ENCODE measurements at places on chromosomes 4 and X.
A peak's percentile ranks its signal among the peaks of the same experiment; 100 is the strongest.

DNA sequence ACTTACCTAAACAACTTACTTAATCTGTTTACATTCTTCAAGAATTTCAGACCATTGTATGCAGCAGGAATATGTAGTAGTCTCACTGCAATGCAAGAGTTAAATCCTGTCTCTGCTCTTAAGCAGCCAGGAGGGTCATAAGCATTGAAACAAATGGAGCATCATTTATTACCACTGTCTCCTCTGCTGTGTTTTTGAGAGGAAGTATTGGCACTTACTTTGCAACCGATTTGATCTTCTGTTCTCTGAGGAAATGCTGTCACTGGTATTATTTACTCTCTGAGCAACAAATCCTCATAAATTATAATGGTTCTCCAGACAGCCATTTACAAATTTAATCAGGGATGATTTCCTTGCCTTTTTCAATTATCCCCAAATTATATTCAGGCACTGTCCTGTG is 1367.1 kb downstream of the STIM2 start:
- DNase-seq, result no peak

DNA sequence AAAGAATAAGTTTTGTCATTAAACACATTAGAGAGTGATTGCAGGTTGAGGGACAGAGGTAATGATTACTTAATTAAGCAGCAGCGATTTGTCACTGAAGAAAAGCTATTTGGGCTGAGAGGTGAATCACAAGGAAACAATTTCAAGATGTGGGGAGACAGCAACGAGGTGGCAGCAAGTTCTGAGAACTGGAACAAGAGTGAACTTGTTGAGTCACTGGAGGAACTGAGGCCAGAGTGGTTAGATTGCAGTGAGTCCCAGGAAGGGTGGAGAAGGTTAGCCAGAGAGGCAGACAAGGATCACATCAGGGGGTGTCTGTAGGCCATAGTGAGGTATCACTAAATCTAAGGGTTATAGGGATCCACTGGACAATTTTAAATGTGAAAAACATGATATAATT is 57.9 kb upstream of the TMPRSS11A start:
- no peak for DNase-seq

DNA sequence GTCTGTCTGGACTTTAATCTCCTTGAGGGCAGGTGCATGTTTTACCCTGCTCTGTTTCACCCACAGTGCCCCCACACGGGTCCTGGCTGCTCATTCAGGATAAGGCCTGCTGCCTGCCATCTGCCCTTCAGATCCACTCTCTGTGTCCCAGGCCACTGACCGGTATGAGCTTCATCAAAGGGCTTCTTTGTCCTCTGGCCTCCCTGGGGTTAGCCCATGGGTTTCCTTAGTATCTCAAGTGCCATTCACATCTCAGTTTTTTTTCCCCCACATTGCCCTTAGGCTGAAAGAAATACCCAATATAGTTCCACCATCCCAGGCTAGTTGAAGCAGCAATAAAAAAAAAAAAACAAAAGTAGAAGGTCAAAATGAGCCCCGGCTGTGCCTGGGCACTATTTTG is 9.3 kb downstream of the CD99L2 start:
- no peak for DNase-seq

- DNase-seq, result peak; percentile 73
Measured at GRCh38 chr4:10096201-10096977, 20.2 kb downstream of the WDR1 start.

DNA sequence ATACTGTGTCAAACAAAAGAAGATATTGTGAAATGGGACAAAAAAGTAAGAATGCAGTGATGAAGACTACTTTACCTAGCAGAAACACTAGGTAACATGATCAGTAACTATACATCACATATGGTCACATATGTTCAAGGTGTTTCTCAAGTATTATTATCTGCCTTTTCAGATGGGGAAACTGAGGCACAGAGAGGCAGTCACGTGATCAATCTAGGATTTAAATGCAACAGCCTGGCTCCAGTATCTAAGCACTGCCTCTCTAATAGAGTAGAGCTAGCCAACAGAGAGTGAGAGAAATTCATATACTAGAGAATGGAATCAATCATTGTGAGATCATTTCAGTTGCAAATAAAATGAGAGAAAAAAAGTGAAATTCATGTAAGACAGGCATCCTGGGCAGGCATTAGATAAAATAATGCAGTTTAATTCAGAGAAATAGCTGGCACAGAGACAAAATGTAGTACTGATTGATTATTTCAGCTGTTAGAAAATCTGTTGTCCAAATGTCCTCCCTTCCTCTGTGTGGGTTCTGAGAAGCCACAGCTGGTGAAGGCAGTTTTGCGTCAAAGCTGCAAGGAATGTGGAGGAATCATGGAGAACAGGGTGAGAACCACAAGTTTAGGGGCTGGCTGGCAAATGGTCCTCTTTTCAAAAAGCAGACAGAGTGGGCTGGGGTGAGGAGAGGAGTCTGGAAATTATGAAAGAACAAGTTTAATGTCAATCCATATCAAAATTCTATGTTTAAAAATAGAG is 26.0 kb downstream of the SMIM43 start:
- no peak for DNase-seq

GRCh38 chr4:165788686-165789463 is 84.2 kb upstream of the TLL1 start:
- DNase-seq, result no peak

GRCh38 chr4:15233626-15234025 is 194.2 kb upstream of the C1QTNF7 start:
- DNase-seq, result peak; percentile 20

- DNase-seq, result no peak
Measured at GRCh38 chr4:102819588-102820365, 7.6 kb downstream of the UBE2D3 start.

GRCh38 chr4:61201561-61201960 is 1.4 kb downstream of the ADGRL3 start:
- DNase-seq, result no peak

DNA sequence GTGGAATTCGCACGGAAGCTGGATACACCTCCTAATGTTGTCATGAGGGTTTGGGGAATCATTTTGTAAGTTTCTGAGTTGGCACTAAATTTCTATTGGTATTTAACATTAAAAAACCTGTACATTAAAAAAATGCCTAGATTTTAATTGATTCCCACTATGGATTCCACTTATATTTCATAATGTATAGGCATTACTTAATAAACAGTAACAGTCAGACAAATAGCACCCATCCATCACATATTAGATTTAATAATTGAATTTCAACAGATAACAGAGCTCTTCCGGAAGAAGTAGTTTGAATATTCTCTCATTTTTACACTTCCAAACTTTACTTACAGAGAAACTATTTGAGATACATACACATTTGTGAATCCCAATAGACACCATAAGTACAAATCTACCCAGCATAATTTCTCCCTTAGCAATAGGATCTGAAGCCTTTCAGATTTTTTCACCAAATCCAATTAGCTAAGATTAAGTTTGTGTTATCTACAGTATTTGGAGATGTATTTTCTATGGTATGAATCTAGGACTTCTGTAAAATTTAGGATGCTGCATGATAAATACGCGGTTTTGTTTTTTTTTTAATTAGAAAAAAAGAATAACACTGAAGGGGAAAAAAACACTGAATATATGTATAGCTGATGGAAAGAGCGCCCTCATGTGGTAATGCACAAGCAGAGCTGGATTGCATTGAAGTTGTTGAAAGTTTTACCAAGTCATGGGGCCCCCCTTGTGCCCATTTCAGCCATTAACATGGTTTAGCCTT is 12.2 kb upstream of the ODAM start:
- DNase-seq, result no peak

DNA sequence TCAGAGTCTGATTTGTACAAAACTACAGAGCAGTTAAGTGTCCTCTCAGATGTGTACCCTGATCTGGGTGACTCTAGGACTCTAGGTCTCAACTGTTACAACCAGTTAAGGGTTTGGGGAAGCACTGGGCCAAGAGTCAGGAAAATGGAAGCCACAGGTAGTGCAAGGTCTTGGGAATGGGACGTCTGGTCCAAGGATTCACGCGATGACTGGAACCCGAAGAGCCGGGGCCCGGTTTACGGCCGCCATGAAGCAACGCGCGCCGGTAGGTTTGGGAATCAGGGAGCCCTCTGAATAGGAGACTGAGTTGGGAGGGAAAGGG is 321 bp upstream of the HPRT1 start:
- no peak for DNase-seq

DNA sequence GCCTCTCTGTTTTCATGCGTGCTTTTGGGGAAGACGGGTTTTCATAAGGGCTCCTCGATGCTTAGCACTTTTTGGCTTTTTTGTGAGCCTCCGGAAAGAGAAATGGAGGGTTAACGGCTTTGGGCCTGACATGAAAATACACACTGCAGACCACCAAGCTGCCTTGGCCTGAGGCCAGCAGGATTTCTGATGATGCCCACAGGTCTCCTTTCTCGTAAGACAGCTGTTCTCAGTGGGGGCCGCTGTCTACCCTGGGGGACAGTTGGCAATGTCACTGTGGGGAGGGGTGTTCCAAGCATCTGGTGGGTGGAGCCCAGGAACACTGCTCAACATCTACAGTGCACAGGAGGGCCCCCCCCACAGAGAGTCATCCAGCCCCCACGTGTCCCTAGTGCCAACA is 29.4 kb upstream of the CLDN34 start:
- no peak for DNase-seq

DNA sequence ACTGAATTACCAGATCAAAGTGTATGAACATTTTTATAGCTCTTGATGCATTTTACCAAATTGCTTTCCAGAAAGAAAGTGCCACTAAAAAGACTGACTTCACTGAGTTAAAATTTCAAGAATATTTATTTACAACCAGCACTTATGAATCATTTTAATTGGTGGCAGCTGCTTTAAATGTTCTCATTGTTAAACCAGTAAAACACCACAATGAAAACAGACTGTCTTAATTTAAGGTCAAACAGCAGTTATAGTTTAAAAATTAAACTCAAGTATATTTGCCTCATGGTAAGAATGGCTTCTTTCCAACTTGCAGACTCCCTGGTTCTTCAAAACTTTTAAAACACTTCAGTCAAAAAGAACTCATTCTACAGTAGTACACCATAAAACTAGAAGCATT is 36.9 kb downstream of the AMMECR1 start:
- DNase-seq, result no peak

- DNase-seq, result no peak
Measured at GRCh38 chr4:88919056-88919455, 137.9 kb downstream of the FAM13A start.

DNA sequence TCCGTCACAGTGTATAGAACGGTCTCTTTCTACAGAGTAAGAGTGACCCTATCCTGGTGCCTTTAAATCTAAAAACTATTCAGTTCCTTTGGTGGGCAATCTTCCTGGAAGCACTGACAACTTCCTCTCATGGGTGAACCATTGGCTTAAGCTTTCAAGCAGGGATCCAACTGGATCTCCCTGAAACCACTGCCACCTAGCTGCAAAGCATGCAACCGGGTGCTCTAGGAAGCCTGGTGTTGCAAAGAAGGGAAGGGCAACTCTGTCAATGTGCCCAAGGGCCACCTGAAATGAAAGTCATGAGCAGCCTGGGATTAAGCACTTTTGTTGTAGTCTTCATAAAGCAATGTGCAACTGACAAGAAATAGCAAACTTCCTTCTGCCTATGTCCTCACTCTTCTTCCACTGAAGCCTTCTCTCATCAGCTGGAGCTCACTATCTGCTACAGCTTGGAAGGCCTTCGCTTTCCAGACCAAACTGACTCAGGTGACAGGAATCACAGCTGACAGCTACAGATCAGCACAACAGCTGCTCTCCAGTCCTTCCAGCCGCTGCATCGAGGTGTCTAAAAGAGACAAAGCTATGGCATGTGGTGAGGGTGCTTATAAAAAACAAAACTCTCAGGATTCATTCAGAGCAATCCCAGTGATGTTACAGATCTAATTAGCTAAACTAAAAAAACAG is 46.1 kb downstream of the SETD7 start:
- no peak for DNase-seq

DNA sequence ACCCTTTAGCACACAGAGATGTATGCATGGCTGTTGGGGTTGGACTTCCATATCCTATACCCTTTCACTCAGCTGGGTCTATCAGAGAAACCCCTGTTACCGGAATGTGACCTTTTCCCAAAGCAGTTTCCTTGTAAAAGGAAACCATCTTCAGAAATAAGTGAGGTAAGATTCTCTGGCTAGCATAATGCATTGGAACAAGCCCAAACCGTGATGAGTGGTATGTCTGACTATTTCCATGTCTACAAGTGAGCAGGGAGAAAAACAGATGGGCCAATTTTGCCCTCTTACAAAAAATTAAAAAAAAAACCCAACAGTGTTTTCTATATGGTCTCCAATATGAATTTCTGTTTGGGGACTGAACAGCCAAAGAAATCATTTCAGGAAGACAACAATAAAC is 283.9 kb downstream of the SMARCA1 start:
- no peak for DNase-seq

GRCh38 chrX:78119521-78120227 is 15.6 kb downstream of the PGK1 start:
- DNase-seq, result no peak

GRCh38 chr4:77376788-77377460 is 219.9 kb downstream of the CCNG2 start:
- DNase-seq, result no peak

GRCh38 chrX:108468486-108468885 is 28.8 kb downstream of the COL4A5 start:
- no peak for DNase-seq

DNA sequence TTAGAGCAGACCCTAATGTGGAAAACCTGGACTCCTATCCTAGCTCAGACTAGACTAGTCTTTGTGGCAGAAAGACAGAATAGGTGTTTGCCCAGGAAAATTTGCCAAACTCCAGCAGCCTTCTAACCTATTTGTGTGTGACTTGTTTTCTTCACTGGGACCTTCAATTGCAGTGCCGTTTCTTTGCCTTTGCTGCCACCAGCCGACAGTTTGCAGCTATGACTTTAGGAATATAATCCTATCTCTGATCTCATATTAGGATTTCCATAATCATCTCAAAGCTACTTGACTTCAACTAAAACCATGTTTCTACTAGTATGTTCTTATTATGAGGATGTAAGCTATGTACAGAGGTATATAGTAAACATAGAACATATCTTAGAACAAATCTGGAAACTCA is 60.2 kb upstream of the PGAM4 start:
- no peak for DNase-seq

GRCh38 chrX:33808636-33809035 is 323.5 kb downstream of the FAM47A start:
- DNase-seq, result no peak

DNA sequence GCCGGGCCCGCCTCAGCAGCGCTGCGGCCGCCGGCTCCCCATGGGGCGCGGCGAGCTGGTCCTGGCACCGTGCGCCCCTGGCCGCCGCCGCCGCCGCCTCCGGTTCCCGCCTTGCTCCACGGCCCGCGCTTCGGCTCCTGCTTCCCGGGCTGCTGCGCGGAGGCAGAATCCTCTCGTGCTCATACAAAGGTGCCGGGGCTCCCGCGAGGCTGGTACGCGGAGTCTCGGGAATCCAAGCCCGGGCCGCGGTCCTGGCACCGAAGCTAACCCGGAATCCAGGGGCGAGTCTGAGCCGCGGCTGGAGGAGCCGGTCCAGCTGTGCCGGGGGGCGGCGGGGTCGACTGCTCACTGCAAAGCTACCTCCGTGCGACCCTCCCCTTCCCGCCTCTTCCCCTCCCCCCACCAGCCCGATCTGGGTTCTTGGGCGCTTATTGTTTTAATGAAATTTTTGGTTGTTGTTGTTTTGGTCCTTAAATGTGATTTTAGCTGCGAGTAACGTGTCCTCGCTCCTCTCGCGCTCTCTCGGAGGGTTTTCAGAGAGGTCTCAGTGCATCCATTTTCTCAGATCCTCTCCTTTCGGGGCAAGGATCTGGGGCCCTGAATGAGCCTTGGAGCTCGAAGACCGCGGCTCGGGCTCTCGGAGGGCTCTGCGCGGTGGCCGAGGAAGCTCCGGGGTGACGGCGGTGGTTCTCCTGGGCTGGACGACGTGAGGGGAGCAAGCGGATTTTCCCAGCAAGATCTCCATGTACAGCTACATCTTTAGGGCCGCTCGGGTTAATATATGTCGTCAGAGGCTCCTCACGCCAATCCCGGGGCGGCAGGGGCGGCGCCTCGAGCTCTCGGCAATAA is at the start of gene HAND2:
HAND2 (minus strand) TSS at position 753 of the 849 bp plus-strand sequence. CDS start 940 bp downstream, outside the sequence.
- DNase-seq, result no peak
